ENCODE measurements at places on chromosomes 3 and 15.

DNA sequence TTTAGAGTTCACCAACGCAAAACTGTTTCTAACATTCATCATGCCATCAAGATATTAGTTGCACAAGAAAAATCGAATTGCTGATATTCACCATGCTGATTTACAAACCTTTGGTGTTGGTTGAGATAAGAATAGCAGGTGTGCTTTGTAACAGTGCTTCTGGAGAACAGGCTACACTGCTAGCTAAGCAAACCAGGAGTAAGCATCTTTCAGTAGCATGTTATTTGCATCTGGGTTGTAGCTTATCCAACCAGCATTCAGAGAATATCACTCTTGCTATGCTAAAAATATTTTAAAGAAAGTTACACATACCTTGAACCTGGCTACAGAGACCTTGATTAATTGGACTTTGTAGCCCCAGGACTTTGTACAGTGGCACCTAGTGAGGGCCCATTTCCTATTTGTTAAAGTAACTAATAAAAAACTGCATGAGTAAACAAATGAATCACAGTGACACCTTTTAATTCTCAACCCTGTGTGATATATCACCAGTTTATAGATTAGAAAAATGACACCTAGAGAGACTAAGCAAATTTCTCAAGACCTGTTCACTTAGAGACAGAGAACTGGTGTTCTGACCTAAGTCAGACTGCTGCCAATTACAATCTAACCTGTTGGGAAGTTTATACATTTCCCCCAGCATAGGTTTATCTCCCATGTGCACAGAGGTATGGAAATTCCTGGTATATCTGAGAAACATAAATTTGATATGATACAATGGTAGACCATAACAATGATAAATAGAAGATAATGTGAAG, 435.5 kb upstream of the TGFBR2 start:
- DNase-seq, result no peak

DNA sequence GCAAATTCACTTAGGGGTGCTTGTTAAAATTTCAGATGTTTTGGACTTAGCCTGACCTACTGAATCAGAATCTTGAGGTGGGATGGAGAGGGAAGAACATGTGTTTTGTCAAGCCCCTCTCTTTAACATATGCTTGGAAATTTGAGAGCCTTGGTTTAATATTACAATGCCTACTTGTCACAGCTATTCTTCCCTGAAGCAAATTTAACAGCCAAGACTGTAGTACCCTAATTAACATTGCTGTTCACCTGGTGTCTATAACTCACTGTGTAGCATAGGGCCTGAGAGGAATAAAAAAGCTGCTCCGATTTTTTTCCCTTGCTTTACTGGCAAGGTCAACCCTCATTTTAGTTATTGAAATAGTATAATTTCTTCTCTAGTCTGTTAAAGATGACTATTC, 880.1 kb downstream of the CADM2 start:
- no peak for DNase-seq

DNA sequence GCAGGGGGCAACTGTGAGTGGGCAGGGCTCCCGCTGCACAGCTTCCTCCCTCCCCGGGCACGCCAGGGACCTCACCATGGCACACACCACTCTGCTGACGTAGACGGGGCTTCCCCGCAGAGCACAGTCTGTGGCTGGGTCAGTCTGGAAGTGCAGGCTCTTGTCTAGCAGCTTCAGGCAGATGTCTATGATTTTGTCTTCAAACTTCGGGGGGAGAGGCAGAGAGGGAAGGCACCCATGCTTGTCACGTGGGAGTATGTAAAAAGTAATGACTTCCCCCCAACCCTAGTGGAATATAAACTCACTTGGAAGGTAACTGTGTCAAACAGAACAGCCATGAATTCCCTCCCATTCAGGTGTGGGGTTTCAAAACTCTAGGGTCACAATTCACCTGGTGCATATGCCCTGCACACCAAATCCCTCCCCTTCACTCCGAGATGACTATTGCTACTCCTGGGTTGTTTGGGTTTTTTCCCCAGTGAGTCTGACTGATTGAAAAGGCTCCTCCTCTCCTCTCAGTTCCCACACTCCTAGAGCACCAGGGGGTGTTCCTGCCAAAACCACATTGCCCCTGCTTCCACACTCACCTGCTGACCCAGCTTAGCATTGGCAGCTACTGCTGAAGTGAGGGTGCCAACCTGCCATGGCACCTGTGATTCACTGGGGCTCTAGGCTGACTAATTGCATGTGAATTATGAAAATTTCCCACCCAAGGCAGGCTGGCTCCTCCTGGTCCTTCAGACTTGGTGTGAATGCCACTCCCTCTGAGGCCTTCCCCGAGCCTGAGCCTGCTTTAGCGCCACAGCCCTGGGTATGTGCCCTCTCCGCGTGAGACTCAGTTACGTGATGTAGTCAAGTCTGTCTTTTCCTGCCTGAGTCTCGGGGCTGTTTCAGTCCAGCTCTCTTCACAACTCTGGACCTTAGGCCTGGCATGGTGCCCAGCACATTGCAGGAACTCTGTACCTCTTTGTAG, 13.0 kb downstream of the TGM5 start:
- DNase-seq, result no peak

DNA sequence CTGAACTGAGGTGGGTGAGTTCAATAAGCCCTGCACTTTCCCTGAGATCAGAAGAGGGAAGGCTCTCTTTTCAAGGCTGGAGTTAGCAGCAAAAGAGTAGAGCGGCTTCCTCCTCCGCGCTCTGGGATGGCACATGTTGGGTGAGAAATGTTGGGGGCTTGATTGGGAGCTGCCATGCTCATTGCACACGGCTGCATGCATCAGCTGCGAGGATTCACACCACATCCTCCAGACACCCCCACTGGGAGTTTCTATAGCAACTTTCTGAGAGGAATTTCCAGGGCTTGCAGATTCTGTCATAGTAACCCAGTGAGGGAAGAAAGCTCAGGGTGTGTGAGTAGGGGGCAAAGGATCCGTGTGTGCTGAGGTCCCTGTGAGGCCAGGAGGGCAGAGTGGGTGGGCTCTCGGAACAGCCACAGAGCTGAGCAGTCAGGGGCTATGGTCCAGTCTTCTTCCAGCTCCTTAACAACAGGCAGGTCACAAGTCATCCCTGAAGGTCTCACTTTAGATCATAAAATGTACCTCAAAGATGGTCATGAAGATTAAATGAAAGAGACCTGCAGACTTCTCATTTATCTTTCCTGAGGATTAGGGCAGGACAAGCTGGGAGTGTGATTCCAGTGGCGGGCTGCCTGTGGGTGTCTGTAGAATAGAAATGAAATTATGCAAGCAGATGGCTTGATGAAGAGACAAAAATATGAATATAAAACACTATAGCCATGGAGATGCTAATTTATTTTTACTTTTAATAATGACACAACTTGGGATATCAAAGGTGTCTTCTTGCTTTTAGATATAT, 75.7 kb upstream of the CHRNA7 start:
- DNase-seq, result no peak

GRCh38 chr15:90071220-90071807, 31.0 kb downstream of the IDH2 start:
- DNase-seq, result peak; percentile 71

GRCh38 chr15:82306791-82307713, 42.2 kb downstream of the GOLGA6L10 start:
- DNase-seq, result peak; percentile 26

- DNase-seq, result no peak
Measured at GRCh38 chr15:95013381-95013780, 782.0 kb downstream of the MCTP2 start.

GRCh38 chr3:144264350-144264749, 292.7 kb downstream of the DIPK2A start:
- DNase-seq, result no peak

- no peak for DNase-seq
Measured at GRCh38 chr3:152121270-152121636, 147.5 kb upstream of the MBNL1 start.

DNA sequence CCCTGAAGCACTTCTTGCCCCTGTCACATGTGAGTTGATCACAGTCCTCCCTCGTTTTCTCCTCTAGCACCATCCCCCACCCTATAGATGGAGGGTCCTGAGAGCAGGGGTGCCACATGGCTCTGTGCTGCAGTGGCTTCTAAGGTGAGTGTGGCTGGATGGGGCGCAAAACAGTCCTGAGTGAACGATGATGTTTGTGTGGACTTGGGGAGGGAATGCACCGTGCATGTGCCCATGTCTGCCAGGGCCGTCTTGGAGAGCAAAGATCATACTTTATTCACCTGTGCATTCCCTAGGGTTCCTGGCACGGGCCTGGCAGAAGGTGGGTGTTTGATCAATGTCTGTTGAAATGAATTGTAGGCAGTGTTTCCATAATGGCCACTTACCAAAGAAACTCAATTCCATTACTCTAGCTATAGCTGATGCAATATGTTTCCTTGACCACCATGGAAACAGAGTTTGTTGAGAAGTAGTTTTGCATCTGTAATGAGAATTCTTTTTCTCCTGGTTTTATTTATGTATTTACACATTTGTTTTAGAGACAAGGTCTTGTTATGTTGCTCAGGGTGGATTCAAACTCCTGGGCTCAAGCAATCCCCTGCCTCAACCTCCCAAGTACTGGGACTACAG, 58.0 kb downstream of the ABTB1 start:
- no peak for DNase-seq

DNA sequence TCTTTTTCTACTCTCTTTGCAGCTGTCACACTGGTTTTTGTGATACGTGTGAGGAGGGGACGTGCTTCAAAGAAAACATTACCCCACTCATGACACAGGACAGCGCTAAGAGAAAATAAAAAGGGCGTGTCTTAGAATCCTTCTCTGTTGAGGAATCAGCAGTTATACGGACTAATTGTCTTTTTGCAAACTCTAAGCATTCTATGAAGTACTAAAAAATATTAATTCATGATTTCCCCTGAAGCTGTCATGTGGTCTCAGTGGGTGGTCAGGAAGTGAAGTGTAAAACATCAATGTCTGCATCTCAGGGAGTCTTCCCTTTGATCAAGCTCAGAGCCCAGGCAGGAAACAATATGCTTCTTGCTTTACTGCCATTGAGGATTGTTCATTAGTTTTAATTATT, 117.5 kb upstream of the CRBN start:
- DNase-seq, result no peak

DNA sequence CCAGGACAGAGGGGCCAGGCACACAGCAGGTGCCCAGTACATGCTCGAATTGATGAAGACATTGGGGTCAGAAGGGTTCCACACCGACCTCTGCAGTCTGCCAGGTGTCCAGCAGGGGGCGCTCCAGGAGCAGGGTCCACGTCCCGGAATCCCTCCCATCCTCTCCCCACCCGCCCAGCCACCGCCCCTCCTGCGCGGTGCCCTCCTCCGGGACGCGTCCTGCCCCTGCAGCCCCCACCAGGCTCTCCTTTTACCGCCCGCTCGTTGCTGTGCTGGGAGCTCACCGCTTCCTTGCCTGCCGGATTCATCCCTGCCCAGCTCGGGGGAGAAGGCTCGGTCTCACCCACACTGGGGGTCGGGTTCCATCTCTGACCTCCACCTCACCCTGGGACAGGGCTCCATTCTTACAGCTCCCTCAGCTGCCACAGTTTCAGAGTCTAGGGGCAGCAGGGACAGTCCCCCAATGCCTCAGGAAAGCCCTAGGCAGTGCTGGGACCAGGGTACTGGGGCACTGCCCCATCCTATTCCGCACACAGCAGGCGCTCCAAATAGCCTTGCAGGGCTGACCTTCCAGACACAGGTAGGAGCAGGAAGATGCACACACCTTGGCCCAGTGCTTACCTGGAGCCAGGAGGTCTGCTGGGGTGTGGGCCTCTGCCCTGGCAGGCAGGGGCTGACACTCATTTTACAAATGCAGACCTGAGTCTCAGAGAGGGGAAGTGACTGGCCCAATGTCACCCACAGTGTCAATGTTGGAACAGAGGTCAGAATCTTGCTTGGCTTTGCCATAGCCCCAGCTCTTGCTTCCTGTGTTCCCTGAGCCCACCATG, 31.0 kb downstream of the GRIP2 start:
- peak; percentile 83 for DNase-seq

DNA sequence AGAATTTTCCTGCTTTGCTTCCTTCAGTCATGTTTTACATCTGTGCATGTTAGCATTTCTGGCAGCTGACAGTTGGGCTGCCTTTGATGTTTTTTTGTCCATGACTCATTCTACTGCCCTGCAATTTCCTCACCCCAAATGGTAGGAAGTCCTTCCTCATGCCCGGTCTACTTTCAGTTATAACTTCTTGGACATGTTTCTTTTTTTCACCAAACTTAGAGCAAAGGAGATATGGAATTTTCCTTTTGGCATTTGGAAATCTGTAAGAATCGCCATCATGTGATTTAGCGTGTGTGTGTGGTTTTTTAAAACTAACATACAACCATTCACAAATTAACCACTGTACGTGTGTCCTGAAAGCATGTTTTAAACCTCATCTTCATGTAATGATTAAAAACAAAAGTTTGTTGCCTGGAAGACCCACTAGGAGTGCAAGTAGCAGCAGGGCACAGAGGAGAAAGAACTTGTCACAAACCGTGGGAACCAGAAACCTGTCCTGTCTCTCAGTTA, 430.7 kb upstream of the CFAP20DC start:
- no peak for DNase-seq

DNA sequence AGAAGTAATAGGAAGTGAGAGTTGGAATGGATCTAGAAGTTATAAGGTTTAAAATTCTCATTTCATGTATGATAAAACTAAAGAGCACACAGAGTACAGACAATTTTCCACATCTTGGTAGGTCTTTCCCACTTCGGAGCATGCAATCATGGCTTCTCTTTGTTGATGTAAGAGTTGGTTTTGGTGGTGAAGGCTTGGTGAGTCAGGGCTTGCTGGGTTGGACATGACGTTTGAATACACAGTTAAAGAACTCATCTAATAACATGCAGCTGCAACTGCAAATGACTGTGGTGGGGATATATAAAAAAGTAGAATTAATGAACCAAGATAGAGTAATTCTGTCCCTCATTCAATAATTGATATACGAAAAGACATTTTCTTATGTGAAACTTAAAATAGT, 39.5 kb upstream of the GRM7 start:
- DNase-seq, result no peak
